ENCODE measurements at places on chromosomes 2 and 18. TPM values are rescaled to one million over a fixed set of nuclear protein-coding genes. Genes with fewer than 3 reads are reported as not detected.

Gene GNAL
- total RNA-seq, result 3.9 TPM

Gene IL1F10
- not detected for total RNA-seq

Gene ASIC4
- 0.10 TPM for total RNA-seq

Gene IL36A
- 0.72 TPM for total RNA-seq

Gene SCN7A
- total RNA-seq, result 71.0 TPM

Gene ALPI
- not detected for total RNA-seq

- DNase-seq, result no peak
Observed at GRCh38 chr2:86487062-86487461, 45.9 kb downstream of the KDM3A start.

DNA sequence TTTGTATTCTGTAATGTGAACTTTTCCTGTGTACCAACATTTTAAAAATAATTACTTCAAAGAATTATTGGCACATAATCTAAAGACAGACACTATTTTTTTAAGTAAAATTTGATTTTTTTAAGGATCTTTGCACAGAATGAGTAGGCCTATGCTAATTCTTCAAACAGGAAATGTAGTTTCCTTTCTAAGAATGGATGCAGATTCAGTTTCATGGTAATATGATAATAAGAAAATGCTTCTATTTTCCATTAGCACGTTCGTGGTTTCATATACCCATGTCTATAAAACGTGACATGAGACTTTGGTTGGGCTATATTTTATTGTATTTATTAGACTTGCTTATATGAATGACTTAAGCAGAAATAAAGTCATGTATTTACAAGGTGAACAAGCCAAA, 191.8 kb upstream of the RBBP8 start:
- DNase-seq, result no peak

GRCh38 chr2:212288308-212288707, 250.3 kb downstream of the ERBB4 start:
- DNase-seq, result no peak

DNA sequence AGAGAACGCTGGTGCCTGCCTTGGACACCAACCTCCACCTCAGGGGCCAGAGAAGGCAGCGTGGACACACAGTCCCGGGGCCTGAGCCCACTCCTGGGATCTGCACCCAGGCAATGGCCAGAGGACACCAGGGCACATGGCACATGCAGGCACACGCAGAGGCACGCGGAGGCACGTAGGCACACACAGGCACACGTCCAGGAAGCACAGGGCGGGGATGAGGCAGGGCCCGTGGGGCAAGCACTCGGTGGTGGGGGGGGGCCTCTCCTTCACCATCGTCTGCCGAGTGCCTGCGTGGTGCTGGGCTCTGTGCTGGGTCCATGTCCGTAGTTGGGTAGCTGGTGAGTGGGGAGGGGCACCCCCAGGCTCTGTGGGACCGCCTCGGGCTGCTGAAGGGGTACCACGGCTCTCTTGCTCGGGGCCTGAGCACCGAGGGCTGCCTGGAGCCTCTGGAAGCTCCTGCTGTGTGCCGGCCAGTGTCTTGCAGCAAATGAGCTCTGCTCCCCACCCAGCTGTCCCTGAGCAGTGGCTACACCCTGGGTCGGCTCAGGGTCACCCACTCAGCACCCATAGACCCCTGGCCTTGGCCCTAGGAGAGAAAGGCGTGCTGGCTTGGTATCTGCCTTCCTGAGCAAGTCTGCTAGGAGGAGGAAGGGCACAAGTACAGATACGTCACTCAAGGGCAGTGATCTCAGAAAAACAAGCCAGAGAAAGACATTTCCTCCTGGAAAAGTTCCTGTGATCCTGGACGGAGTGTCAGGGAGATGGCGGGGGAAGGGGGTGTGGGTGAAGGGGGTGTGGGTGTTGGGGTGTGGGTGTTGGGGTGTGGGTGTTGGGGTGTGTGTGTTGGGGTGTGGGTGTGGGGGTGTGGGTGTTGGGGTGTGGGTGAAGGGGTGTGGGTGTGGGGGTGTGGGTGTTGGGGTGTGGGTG, 26.4 kb downstream of the RTP5 start:
- DNase-seq, result peak; percentile 43

DNA sequence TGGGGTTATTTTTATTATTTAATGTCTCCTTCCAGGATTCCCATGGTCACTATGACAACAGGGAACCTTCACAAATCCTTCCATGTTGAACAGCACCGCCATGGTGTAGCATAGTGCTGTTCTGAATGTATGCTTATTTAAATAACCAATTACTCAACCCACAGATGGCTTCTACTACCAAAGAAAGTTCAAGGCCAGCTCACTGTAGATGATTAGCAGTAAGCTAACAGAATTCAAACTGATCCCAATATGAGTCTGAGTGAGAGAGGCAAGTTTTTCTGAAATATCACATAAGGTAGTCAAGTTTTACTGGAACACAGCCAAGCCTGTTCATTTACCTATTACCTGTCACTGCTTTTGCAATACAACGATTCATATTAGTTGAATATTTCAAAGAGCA, 51.2 kb downstream of the CLASP1 start:
- no peak for DNase-seq

DNA sequence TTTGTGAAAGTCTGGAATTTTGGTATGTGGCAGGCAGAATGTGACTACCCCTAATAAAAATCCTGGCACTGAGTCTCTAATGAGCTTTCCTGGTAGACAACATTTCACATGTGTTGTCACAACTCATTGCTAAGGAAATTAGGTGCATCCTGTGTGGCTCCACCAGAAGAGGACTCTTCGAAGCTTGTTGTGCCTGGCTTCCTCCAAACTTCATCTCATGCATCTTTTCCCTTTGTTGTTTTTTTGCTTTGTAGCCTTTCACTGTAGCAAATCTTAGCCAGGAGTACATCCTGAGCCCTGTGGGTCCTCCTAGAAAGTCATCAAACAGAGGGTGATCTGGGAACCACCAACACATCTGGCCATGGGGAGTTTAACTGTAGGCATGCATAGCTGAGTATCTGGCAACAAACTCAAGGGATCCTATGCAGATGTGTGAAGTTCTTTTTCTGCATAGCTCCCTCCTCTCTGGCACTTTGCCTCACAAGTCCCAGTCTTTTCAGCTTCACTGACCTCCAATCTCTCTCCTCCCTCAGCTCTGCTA, 42.1 kb upstream of the SERTAD2 start:
- DNase-seq, result peak; percentile 60

DNA sequence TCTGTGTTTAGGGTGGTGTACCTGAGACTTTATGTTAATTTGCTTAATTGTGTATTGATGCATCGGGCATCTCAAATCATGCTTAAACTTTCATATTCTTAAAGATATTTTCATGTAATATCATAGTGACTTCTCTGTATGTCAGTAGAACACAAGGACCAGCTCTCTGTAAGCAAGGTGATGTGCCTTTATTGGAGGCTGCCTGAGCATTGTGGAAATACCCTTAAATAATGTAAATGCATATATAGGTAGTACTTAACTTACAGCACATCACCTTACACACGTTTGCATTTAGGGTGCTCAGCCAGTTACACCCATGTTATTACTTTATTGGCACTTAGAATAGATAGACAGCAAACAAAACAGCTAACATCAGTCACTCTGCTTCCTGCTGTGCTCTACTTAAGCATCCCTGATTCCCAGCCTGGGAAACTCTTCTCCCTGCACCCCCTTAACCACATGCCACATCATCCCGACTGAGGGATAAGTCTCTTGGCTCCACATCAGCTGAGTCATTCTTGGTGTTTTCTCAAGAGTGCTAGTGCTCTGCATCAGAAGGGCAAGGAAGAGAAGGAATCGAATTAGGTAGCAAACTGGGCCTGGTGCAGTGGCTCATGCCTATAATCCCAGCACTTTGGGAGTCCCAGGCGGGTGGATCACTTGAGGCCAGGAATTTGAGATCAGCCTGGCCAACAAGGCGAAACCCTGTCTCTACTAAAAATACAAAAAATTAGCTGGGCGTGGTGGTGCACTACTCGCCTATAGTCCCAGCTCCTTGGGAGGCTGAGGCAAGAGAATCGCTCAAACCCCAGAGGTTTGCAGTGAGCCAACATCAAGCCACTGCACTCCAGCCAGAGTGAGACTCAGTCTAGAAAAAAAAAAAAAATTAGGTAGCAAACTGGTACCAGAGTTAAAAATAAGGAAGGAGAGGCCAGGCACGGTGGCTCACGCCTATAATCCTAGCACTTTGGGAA, 108.7 kb downstream of the MAP3K20 start:
- no peak for DNase-seq

GRCh38 chr2:119366161-119366648, 429 bp downstream of the C2orf76 start:
- no peak for DNase-seq

DNA sequence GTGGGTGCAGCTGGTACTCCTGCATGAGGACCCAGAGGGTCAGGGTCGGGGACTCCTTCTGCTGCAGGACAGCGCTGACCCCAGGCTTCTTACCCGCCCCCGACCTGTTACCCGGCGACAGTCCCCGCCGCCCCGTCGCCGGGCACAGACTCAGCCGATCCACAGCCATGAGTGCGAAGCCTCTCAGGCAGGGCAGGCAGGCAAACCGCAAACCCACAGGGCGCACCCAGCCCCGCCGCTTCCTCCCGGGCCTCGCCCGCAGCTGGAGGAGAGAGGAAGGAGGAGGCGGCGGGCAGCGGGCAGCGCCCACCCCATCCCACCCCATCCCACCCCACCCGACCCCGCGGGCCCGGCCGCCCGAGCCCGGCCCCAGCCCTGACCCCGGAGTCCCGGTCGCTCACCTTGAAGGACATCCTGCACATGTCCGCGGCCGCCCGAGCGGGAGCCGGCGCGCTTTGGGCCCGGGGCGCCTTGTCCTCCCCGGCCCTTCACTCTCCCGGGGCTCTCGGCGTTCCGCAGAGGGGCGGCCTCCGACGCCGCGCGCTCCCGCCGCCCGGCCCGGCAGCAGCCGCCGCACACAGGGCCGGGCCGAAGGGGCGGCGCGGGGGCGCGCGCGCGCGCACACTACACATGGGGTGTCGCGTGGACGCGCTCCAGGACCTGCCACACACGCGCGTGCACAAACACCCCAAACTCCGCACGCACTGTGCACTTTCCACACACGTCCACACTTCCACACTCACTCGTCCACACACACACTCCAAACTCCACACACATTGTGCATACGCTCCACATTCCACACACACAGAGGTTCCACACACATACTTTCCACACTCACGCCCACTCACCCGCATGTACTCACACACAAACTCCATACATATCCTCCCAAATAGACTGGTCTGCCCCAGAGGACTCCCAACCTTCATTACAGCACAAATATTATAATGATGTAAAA, at the start of gene ANKRD29:
ANKRD29 (minus strand) TSS at position 603 of the 955 bp plus-strand sequence; CDS start at position 422, 181 bp downstream.
- DNase-seq, result peak; percentile 35

- no peak for DNase-seq
Observed at GRCh38 chr2:47265158-47265557, 110.0 kb upstream of the STPG4 start.

GRCh38 chr2:141075753-141076152, 1055.1 kb downstream of the LRP1B start:
- no peak for DNase-seq

- DNase-seq, result peak; percentile 50
Observed at GRCh38 chr18:574865-575645, 5.1 kb upstream of the CETN1 start.

- DNase-seq, result peak; percentile 37
Observed at GRCh38 chr2:187547353-187547979, 6.8 kb downstream of the TFPI start.

DNA sequence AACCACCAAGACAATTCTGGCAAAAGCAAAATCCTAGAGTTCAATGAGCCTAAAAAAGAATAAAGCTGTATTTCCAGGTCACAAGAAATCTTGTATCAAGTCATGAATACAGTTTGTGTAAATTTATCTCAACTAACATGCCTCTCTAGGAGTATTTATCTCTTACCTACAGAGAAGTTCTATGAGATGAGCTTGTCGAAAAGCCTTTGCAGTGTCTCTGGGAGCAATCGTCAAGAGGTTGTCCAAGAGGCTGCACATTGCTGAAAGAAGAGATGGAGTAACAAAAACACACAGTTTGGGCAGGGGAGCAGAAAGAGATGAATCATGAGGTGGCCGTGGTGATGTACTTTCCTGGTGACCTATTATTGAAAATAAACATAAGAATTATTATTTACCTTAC, 112.0 kb upstream of the CD226 start:
- DNase-seq, result no peak

GRCh38 chr2:136118819-136119716, 1.1 kb upstream of the CXCR4 start:
- DNase-seq, result peak; percentile 60

GRCh38 chr2:122378521-122378920, 623.1 kb downstream of the TSN start:
- peak; percentile 5 for DNase-seq

DNA sequence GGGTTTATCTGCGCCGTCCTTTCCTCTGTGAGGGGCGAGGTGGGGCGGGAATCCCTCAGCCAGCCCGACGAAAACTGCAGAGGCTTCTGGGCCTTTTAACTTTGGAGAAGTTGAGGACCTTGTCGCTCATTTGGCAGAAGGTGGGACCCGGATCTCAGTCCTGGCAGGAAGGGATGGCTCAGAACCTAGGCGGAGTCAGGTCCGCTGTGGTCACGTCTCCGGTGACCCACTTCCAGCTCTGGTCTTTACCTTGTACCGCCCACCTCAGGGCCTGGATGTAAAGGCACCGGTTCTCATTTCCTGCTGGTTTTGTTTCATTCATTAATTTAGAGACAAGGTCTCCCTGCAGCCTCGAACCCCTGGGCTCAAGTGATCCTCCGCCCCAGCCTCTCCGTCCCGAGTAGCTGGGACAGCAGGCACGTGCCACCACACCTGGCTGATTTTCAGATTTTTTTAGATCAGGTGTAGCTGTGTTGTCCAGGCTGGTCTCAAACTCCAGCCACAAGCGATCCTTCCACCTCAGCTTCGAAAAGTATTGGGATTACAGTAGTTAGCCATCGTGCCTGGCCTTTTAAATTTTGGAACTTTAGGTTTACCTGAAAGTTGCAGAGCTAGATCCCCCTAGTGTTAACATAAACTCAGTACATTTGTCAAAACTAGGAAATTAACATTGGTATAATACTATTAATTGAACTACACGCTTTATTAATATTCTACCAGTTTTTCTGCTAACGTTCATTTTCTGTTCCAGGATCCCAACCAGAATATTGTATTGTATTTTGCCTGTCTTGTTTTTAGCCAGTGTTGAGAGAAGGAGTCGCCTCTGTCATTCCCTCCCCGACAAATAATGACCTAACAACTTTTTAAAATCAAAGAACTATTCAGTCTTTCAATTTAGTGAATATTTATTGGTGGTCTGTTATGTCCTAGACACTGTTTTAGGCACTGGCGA, 852 bp downstream of the POLI start:
- DNase-seq, result peak; percentile 49
